Urinary bladder (tissue), 4 donors: ENCODE measurements at places on chromosomes 5 and 9. TPM values are rescaled to one million over a fixed set of nuclear protein-coding genes. Genes with fewer than 3 reads are reported as not detected.

PCDHB15 gene
- 7.8 TPM for total RNA-seq

MEIKIN gene
- not detected for total RNA-seq

SMC2 gene
- 33.8 TPM for total RNA-seq

NR2F1-AS1 gene
- total RNA-seq = 61.4 TPM

ADAMTSL2 gene
- 2.2 TPM for total RNA-seq

RPL12 gene
- total RNA-seq = 973 TPM

GPR151 gene
- not detected for total RNA-seq

EXOC3 gene
- 31.7 TPM for total RNA-seq

ADGRV1 gene
- total RNA-seq = 6.6 TPM
